A549 treated with RU486 at 1 μM for 4 hours (cell line): ENCODE measurements at places on chromosomes 5 and 9. TPM values are rescaled to one million over a fixed set of nuclear protein-coding genes. Genes with fewer than 3 reads are reported as not detected.

The PTPRD gene
- total RNA-seq: 0.11 to 0.49 TPM (median 0.35 TPM) in 5 replicates

The NMUR2 gene
- total RNA-seq: 0.08 to 0.14 TPM in 2 of 5 replicates, not detected in the others

The ZBTB43 gene
- total RNA-seq: 5.8 to 12.6 TPM (median 6.2 TPM) in 5 replicates

The AK1 gene
- total RNA-seq: 41.2 to 86.8 TPM (median 75.7 TPM) in 5 replicates

The PCA3 gene
- not detected in 5 replicates for total RNA-seq

The ROR2 gene
- 0.67 to 2.2 TPM (median 1.5 TPM) in 5 replicates for total RNA-seq

The BTF3 gene
- total RNA-seq: 1,050 to 1,296 TPM (median 1,106 TPM) in 5 replicates

The OLFML2A gene
- total RNA-seq: 15.3 to 23.0 TPM (median 21.6 TPM) in 5 replicates

The RABGAP1 gene
- 10.1 to 15.4 TPM (median 13.4 TPM) in 5 replicates for total RNA-seq

The ECSCR gene
- not detected in 5 replicates for total RNA-seq

The ANKRD18A gene
- total RNA-seq: 4.9 to 11.4 TPM (median 10.5 TPM) in 5 replicates

The SLC26A2 gene
- total RNA-seq: 11.5 to 28.7 TPM (median 27.5 TPM) in 5 replicates

The CSF1R gene
- 0.05 to 0.33 TPM (median 0.21 TPM) in 4 of 5 replicates, not detected in the other for total RNA-seq

The PCDHA11 gene
- total RNA-seq: 0.08 to 0.11 TPM (median 0.10 TPM) in 4 of 5 replicates, not detected in the other

The FAM81B gene
- total RNA-seq: not detected in 5 replicates

The PPP1R2B gene
- 0.07 to 0.13 TPM in 2 of 5 replicates, not detected in the others for total RNA-seq

The INSL6 gene
- total RNA-seq: not detected in 5 replicates

The ARSI gene
- total RNA-seq: 31.9 to 48.3 TPM (median 37.1 TPM) in 5 replicates

The TRIM7 gene
- 29.4 to 45.2 TPM (median 39.9 TPM) in 5 replicates for total RNA-seq

The ZNF366 gene
- not detected in 5 replicates for total RNA-seq

The PAEP gene
- total RNA-seq: 0.25 to 0.66 TPM (median 0.30 TPM) in 3 of 5 replicates, not detected in the others

The SHOC1 gene
- not detected in 5 replicates for total RNA-seq

The PTGR1 gene
- 349 to 400 TPM (median 393 TPM) in 5 replicates for total RNA-seq

The MEIKIN gene
- not detected in 5 replicates for total RNA-seq

The SAXO1 gene
- not detected in 5 replicates for total RNA-seq
